ENCODE measurements at places on chromosomes 12 and 14.

GRCh38 chr14:71433303-71433702 lies 498.9 kb upstream of the RGS6 start:
- DNase-seq: no peak

GRCh38 chr12:27573972-27574371 lies 50.0 kb downstream of the PPFIBP1 start:
- peak; percentile 63 for DNase-seq

DNA sequence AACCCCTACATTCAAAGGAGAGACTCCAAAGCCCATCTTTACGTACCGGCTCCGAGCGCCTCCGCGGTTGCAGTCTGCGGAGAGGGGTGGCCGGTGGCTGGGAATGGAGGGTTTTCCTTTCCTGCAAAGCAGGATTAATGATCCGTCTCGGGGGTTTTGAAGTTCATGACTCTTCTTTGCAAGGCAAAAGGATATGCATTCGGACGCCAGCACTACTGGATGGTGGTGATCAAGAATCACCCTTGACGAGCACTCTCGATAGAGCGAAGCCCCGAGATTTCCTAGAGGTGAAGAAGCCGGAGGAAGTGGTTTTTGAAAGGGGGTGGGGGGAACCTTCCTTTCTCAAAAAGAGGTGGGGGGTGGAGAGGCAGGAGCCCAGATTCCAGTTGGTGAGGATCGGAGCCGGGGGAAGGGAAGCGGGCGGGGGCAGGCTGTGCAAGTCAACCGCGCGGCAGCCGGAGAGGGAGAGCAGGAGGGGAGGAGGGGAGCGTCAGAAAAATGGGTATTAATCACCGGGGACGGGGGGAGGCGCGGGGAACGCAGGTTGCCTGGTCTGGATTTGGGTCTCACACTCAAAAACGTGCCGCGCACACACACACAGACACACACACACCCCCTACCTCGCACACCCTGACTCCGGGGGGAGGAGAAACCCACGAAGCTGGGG lies at the start of gene GRIN2B:
Gene GRIN2B, minus strand, starts transcription at position 307 of the 667 bp plus-strand sequence. CDS start 115,394 bp downstream, outside the sequence.
- no peak for DNase-seq

GRCh38 chr12:777550-778047 lies 25.2 kb downstream of the WNK1 start:
- DNase-seq: no peak

DNA sequence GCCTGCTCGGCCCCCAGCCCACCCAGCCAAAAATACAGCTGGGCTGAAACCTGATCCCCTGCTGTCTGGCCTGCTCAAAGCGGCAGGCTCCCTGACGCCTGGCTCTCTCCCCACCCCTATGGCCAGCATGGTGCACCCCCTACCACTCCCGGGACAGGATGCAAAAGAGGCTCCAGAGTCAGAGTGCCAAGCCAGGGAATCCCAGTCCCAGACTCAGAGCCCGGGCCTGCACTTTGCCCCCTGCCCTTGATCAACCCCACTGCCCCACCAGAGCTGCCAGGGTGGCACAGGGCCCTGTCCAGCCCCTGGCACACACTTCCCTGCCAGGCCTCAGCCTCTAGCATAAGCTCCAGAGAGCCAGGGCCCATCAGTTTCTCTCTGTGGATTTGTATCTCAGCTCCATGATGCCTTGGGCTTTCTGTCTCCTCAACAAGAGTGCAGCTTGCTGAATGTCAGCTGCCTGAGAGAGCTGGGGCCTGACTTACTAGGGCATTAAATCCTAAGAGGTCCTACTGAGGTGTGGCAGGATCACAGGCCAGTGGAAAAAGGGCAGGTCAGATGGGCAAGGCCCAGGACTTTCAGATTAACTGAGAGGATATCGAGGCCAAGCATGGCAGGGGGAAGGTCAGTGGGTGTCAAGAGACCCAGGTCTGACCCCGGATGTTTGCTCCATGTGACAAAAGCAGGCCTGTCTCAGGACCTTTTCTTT lies 13.9 kb downstream of the ACVRL1 start:
- no peak for DNase-seq

GRCh38 chr12:99201906-99202645 lies 445.5 kb upstream of the GARIN6 start:
- no peak for DNase-seq

DNA sequence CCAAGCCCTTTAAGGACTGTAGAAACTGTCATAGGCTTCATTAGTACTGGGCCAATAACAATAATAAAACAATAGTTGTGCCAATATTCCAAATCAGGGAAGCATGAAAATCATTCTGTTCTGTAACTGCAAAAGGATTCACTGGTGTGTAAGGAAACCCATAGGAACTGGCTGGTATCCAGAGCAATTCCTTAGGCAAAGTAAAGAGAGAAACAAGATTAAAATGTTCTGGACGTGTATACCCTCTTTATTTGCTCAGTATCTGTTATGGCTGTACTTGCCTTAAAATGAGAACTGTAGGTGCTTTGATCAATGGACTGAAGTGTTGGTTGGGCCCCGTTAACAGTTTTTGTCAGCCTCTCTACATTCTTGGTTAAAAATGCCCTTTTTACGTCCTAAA lies 72.4 kb upstream of the STAC3 start:
- no peak for DNase-seq

DNA sequence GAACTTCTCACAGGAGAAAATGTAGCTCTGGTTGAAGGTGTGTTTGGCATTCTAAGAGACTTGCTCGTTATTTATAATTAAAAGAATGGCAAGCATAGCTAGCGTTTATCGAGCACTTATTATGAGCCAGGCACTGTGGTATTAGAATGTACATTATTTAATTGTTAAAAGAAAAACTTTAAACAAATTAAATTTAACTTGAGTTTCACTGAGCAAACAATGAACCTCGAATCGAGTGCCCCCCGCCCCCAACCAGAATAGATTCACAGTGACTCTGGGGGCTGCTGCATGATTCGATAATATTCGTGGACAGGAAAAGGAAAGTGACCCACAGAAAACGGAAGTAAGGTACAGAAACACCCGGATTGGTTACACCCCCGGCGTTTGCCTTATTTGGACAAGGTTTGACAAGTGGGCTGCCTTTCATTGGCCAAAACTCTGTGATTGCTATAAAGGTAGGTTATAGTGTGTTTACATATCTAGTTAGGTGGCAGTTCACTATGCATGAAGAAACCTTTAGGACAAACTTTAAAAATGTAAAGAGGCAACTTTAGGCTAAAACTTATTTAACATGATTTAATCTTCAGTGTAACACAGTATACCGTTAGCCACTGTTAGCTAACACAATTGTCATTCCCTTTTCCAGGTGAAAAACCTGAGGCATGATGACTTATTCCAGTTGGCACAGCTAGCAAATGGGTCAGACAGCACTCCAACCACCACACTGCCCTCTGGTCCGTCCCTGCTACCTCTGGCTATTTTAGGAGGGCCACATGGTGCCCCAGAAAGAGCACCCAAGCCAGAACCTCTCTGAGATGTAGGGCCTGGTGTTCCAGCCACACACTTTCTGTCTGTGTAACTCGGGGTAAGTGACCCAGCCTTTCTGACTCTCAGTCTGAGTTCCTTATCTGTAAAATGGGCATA lies 7.1 kb downstream of the SCNN1A start:
- DNase-seq: no peak

- no peak for DNase-seq
Observed at GRCh38 chr12:29116414-29116813, 32.7 kb upstream of the FAR2 start.

- no peak for DNase-seq
Observed at GRCh38 chr14:79101388-79101787, 931.2 kb downstream of the NRXN3 start.

DNA sequence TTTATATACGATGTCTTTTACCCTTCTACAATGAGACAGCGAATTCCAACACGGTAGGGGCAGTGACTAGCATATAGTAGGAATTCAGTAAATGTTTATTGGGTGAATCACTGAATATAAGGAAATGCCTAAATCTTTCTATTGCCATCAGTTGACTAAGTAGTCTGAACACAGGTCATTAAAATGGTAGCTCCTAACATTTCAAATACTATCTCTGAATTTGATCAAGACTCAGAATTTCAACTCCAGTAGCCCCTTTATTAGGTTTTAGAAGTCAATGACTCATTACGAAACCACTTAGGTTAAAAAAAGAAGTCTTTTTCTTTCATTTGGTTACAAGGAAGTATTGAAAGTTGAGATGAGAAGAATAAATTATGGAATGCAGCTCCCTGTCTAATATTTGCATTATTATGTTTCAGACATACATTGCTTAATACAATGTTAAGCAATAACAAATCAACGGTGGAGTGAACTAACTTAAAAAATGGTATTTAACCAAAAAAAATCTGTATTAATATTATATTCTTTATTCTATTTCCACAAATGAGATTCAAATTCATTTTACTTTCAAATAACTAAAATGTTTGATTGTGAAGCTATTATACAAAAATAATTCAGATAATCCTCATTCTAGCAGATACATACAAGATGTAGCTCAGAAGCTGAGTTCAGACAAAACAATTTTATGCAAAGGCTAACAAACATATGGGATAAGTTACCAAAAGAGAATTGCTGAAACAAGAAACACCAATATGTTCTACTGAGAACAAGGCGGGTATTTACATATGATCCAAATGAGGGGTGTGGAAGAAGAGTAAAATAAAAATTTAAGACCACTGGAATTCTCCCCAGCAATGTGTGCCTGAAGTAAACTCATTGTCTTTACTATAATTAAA lies 302.7 kb downstream of the CEP128 start:
- peak; percentile 58 for DNase-seq

DNA sequence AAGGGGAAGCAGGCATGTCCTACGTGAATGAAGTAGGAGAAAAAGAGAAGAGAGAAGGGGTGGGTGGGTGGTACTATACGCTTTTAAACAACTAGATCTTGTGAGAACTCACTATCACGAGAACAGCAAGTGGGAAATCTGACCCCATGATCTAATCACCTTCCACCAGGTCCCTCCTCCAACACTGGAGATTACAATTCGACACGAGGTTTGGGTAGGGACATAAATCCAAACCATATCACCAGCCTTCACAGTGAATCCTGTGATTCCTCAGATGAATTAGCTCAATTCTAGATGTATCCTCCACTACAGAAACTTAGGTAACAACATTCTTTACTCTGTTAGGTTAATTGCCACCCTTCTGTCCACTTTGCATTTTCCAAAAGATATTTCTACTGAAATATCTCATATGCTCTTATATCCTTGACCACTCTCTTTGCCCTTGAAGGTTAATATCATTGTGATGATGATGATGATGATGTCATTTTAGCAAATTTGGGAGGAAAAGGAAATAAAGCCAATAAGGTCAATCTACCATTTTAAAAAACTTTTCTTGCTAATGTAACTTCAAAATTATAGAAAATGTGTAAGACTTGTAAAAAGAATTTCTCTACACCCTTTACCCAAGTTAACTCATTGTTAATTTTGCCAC lies 23.2 kb upstream of the CCNT1 start:
- DNase-seq: no peak

- no peak for DNase-seq
Observed at GRCh38 chr12:56546680-56547079, 25.1 kb downstream of the RBMS2 start.

- DNase-seq: no peak
Observed at GRCh38 chr14:65261946-65262345, 150.6 kb upstream of the FUT8 start.

GRCh38 chr12:51924551-51925319 lies 17.4 kb downstream of the ACVRL1 start:
- no peak for DNase-seq

DNA sequence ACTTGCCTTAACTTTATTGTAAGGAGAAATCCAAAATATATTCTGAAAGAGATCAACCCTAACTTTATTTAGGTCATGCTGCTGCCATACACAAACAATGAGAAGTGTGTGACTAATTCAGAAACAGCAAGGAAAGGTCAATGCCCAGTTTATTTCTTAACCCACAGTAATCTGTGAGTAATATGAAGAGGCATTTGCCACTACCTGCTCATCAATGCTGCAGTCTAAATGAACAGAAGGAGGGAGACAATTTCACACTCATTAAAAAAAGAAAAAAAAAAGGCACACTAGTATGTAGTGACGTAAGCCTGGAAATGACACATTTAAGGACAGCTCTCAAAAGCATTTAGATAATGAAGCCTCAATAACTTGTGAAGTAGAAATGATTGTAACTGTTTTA lies 90.5 kb upstream of the FOXN3 start:
- DNase-seq: no peak

- DNase-seq: no peak
Observed at GRCh38 chr14:83697099-83697498, 1832.8 kb upstream of the FLRT2 start.

- no peak for DNase-seq
Observed at GRCh38 chr12:113119980-113120669, 15.4 kb downstream of the RASAL1 start.

GRCh38 chr12:109467978-109468676 lies 9.0 kb downstream of the KCTD10 start:
- no peak for DNase-seq

- no peak for DNase-seq
Observed at GRCh38 chr12:40376533-40377267, 151.9 kb downstream of the LRRK2 start.

DNA sequence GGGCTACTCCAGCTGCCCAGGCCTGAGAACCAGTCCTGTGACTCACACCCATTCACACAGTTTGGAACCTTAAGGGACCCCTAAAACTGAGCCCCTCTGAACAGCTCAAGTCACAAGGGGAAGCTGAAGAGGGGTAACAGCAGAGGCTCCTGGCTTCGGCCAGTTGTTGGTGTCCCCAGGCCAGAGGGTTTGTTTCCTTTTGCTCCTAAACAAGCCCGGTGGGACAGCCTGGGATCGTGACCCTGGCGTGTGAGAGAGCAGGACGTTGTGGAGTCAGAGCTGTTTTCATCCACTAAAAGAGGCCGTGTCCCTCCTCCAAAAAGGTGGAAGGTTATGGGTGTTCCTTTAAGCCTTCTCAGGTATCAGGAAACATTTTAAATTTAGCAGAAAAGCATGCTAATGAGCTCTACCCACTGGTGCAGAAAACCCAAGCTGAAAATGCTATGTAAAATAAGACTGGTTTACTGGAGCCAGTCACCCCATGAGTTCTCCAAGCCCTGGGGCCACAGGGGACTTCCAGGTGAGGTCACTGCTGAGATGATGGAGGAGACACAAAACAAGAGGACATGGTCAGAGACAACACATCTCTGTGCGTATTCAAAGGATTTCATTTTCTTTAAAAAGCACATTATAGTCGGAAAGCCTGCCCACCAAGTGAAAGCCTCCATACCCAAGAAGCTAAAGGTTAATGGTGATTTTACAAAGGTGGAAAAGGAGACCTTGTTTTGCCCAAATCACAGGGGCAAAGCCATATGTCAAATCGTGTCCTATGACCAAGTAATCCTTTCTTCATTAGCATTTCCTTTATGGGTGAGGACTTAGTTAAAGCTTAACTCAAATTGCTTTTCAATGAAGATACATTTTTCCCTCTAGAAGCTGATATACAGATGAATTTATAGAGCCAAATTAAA lies 14.1 kb downstream of the PRKAB1 start:
- no peak for DNase-seq

DNA sequence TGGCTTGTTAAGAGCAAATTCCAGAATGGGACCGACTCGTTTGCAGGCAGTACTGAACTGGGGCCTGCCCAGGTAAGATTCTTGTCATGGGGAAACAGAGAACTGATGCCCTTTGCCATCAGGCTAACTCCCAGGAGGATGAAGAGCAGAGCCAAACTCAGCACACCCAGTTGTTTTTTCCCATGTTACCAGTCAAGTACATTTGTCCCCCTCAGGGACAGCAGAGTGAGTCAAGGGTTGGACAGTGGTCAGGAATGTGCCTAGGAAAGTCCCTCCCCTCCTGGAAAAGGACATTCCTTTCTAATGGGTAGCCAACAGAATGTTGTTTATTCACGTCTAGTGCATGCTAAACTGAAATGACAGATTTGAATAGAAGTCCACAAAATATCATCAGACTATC lies 1.6 kb downstream of the ART4 start:
- no peak for DNase-seq

All from AG04450 (cell line).